Eye (tissue), 1 donor: ENCODE measurements at places on chromosomes 1 and 21.
A peak's percentile ranks its signal among the peaks of the same experiment; 100 is the strongest.

GRCh38 chr1:19533626-19534025 is 48.3 kb upstream of the CAPZB start:
- no peak for DNase-seq

DNA sequence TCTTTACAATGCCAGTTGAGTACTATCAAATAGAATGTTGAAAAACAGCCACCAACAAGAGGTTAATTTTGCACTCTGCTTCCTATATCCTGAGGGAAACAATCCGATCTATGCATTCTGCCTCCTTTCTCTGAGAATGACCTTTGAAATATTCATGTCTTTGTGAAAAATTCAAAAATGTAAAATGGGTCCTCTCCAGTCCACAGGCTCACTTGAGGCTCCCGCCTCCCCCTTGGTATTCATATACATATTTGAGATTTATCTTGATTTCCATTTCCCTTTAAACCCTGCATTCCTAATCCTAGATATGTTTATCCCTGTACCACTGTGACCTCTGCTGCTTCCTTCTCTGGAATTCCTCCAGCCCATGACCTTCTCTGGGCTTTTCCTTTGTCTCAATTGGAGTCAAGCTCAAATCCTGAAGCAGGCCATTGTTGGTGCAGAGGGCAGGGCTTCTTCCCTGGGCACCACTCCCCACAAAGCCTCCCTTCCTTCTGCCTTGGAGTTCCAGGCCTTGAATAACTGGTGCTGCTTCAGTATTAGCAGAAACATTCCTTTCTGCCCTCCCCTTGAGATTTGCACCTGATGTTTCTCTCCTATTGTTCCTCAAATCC is 296.8 kb downstream of the PBX1 start:
- no peak for DNase-seq

DNA sequence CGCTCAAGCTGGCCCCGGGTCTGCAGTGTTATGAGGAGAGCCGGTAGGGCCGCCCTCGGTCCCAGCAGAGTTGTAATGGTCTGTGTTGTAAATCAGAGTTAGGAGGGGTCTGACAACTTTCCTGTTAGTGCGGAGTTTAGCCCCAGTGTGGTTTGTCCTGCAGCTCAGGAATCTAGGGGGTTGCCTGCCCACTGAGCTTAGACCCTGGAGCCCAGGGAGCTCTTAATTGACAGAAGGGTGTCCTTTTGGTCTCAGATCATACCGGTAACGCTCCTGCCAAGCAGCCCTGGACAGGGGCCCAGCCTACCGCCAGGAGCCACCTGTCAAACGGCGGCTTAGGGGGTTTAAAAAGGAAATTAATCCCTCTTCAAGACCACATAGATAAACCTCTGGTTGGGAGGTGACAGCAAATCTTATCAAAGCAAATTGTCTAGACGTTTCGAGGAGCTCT is 164.4 kb downstream of the DYRK1A start:
- no peak for DNase-seq

GRCh38 chr1:6245869-6246496 is 2.0 kb downstream of the HES3 start:
- DNase-seq, result peak; percentile 76

DNA sequence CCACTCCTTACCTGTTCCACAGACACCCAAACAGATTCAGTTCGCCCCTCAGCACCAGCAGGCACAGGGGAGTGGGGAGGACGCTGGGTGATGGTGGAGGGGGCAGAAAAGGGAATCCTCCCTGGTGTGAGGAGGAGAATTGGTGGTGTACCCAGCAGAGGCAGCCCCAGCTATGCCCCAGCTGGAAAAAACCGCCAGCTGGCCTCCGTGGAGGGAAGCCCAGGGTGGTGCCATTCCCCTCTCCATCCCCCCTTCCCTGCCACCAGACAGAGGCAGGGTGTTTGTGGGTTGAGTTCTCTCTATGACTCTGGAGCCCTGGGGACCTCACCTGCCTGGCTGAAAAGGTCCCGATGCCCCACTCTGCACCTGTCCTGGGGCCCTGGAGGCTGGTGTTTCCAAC is 27.9 kb downstream of the OPTC start:
- DNase-seq, result peak; percentile 30

DNA sequence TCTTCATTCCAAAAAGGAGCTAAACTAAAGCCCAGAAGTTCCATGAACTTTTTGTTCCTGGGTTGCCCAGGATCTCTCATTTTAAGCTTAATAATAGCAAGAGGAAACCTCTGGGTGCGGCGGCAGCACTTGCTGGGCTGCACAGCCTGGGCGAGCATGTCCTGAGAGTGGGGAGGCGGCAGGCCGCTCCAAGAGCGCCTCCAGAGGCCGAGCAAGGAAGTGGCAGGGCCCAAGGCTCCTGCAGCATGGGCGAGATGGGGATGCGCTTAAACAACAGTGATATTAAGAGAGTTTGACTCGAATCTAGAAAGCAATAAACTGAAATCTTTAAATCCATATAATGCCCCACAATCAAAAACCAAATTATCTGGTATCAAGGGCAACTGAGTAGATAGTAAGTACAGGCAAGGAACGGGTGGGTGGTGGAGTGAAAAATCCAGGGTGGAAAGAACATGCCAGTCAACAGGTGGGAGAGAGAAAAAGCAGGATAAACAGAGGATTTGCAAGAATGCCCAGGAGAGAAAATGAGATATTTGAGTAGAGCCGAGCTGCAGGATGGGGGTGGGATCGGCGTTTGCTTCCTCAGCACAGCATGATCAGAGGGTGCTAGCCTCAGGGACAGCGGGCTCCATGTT is 14.1 kb upstream of the TNR start:
- DNase-seq, result peak; percentile 61

DNA sequence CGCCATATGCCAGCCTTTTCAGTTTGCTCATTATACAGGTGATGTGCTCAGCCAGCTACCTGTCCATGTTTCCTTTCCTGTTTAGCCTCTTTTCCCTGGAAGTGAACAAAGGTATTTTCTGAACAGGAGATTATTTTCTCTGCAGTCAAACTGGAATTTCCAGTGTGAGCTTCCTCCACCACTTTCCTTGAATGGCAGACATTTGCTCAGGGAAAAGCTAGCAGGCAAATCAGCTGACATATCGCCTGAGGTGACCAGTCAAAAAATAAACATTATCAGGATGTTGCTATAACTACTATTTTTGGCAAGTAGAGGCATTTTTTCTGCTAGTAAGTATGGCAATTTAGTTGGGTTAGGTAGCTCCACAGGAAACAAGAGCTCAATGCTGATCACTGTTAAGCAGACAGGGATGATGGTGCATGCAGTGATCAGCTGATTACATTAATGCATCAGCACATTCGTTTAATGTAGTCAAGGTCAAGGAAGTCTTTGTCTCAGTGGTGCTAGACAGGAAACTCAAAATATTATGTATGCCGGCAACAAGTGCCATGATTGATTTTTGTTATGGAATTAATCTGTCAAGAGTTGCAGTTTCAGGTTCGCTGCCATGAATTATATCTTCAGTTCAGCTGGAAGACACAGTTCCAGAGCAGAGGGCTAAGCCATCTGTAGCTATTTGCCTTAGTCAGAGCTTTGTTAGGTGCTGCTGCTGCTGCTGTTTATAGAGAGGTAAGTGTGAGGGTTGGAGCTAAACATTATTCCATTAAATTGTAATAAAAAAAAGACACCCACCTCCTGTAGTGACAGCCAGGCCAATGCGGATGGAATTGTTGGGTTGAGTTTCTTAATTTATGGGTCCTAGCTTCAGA is 179.7 kb upstream of the ST6GALNAC5 start:
- DNase-seq, result peak; percentile 15

DNA sequence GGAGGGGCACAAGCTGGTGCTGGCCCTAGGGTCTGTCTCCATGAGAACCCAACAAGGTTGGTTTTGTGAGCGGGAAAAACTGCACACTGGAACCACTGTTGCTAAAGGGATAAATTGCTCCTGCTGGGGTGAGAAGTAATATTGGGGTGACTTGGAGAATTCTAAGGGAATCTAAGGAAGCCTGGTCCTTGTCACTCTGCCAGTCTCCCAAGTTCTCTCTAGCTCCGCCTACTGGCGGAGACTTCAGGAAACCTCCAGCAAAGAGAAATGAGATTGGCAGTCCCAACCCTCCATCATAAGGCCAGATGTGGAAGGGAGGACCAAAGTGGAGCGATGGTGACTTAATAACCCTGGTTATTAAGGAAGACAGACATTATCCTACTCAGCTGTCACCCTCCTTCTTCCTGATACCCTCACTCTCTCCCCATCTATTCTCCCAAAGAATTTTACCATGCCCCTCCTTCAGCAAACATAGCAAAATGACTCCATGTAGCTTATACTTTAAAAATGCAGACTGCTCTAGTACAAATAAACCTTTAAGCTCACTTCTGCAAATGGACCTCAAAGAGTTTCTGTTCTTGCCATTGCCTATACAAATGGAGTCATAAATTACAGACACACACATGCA is 2.7 kb downstream of the LCE1F start:
- no peak for DNase-seq

GRCh38 chr1:9473032-9473807 is 66.0 kb upstream of the SLC25A33 start:
- DNase-seq, result peak; percentile 59

GRCh38 chr1:176193663-176194062 is 13.4 kb downstream of the COP1 start:
- no peak for DNase-seq

DNA sequence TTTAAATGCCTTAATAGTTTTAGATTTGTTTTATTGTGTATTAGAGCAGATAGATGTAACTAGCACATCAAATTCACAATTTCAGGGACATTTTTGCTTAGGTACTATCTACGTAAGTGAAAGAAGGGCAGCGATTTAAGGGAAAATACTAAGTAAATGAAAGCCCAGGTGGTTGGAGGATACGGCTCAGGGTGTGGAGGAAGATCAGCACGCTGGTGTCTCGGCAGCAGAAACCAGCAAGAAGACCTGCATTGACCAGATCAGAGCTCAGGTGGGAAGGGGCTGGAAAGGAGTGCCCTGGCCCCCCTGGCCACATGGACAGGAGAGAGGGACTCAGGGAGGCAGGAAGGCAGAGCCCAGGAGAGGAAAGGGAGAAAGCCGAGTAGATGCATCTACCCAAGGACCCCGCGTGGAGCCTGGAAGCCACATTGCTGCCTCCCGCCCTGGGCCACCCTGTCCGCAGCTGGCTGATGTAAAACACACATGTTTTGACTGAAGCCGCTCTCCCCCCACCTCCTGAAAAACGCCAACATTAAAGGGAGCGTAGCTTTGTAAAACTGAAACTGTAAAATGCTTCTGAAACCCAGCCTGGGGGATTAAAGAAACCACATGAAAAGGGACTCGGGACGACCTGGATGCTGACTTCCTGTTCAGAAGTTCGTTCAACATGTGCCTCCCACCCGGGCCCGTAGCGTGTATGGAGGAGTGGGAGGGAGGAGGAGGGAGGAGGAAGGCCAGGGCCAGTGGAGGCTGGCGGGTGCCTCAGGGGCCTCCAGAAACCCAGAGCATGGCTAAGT is 72.6 kb upstream of the TARDBP start:
- no peak for DNase-seq

GRCh38 chr1:96238426-96238825 is 483.2 kb upstream of the PTBP2 start:
- no peak for DNase-seq

- no peak for DNase-seq
Measured at GRCh38 chr1:38043036-38043747, 3.4 kb downstream of the POU3F1 start.

DNA sequence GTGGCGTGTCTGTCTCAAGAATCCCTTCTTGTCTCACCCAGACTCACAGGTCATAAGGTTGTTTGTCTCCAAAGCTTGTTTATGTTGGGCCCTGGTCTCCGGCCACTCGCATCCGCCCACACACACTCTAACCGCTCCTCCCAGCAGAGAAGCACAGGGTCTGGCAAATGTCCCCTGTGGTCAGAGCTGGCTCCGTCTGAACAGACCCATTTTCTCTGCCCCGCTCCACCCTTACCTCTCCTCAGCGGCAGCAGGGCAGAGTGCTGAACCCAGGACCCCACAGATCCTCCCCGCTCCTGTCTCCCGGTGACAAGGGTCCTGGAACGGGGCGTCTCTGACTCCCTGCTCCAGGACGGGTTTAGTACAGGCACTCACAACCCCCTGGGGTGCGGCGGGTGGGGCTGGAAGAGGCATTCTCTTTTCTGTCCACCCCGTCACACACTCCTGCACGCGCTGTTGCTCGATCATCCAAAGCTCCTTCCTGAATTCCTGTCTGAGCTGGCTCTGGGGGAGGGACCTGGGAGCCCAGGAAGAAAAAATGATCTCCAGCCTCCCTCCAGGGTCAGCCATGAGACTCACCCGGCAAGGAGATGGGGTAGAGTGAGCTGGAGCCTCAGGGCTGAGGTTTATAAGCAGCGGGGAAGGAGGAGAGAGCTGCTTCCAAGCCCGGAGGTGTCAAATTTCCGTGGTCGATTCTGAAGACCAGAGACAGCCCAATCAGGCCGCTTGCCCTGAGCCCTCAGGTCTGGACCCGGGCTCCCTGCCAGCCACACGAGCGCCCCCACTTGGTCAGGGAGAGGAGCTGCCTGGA is at the start of gene S100A13:
Gene S100A13 (minus strand): TSS at position 602 of the 811 bp plus-strand sequence. CDS start 1,033 bp downstream, outside the sequence.
- peak; percentile 94 for DNase-seq

DNA sequence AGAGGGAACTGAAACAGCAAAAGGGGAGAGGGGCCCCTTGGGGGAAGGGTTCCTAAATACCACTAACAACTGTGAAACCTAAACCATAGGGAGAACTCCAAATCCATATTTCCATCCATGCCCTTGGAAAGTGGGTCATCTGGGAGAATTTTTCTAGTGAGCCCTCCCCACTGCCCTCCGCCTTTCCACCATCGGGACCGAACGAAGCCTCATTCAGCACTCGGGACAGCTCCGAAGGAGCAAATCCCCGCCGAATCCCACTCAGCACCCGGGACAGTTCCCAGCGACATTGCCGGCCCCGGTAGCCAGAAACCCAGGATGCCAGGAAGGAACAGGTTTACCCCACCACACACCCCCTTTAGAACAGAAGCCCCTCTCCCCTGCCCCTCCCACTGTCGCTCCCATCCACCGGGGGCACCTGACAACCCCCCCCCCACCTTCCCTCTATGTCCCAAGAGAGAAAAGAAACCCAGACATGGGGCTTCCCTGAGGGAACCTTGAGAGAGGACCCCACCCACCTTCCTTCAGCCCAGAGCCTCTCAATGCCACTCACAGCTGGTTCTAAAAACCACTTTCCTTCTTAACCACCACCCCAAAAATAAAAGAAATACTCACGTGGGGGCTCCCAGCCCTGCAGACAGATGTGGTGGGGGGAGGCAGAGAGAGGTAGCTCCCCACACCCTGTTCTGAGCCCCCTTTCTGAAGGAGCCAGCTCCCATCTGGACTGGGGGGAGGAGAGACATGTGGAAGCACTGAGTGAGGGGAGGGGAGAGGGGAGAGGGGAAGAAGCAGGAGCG is 4.5 kb downstream of the DLGAP3 start:
- peak; percentile 91 for DNase-seq

- DNase-seq, result peak; percentile 96
Measured at GRCh38 chr1:20486457-20487235, 636 bp upstream of the CAMK2N1 start.

DNA sequence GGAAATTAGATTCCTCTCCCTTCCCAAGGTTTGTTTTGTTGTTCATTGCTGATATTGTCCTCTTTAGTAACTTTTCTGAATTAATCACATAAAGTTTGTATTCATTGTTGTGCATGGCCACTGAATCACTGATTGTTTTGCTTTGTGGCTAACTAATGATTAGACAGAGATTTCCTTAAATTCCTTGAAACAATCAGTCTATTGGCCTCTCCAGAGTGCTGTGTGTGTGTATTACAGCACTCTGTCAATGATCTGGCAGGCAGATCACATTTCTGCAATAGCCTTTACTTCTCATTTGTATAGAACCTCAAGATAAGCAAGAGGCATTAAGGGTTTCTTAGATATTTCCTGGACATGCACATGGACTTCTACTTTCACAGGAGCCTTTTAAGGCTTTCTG is 78.6 kb downstream of the DUSP10 start:
- no peak for DNase-seq
